Stimulated activated CD4-positive, alpha-beta T cell treated with anti-CD3 and anti-CD28 coated beads, TNF-alpha, amount 100 ng/mL, for 48 hours (primary cell): ENCODE measurements at places on chromosomes 13 and 19.

- DNase-seq, result no peak
Measured at GRCh38 chr13:69660155-69660554, 447.5 kb upstream of the ATXN8OS start.

GRCh38 chr19:5424192-5424973, 30.8 kb upstream of the ZNRF4 start:
- no peak for DNase-seq

- DNase-seq, result no peak
Measured at GRCh38 chr19:29088761-29089160, 124.2 kb downstream of the UQCRFS1 start.

GRCh38 chr13:95160112-95160906, 140.9 kb downstream of the ABCC4 start:
- no peak for DNase-seq

DNA sequence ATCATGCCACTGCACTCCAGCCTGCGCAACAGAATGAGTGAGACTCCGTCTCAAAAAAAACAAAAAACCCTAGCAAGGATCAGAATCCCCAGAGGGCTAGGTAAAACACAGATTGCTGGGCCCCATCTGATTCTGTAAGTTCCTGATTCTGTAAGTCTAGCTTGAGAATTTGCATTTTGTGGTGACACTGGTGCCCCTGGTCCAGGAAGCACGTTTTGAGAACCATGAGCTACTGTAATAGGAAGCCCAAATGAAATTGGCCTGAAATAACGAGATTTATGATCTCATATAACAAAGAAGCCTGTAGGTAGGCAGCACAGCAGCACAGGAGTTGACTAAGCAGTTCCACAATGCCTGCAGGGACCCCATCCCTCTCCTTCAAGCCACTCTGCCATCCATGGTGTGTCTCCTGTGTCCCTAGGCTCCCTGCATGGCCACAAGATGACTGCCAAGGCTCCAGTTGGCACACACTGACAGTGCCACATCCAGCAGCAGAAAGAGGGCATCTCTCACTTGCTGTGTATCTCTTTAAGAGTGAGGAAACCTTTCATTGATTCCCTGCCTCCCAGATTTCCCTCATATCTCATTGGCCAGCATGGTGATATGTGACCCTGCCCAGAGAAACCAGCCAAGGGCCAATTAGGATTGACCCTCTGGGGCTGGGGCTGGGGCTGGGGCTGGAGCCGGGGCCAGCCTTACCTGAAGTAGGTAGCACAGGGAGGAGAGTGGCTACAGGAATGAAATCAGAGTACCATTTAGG, 21.7 kb downstream of the SIPA1L3 start:
- DNase-seq, result no peak

GRCh38 chr13:113996912-113997745, 23.3 kb upstream of the C13orf46 start:
- no peak for DNase-seq

DNA sequence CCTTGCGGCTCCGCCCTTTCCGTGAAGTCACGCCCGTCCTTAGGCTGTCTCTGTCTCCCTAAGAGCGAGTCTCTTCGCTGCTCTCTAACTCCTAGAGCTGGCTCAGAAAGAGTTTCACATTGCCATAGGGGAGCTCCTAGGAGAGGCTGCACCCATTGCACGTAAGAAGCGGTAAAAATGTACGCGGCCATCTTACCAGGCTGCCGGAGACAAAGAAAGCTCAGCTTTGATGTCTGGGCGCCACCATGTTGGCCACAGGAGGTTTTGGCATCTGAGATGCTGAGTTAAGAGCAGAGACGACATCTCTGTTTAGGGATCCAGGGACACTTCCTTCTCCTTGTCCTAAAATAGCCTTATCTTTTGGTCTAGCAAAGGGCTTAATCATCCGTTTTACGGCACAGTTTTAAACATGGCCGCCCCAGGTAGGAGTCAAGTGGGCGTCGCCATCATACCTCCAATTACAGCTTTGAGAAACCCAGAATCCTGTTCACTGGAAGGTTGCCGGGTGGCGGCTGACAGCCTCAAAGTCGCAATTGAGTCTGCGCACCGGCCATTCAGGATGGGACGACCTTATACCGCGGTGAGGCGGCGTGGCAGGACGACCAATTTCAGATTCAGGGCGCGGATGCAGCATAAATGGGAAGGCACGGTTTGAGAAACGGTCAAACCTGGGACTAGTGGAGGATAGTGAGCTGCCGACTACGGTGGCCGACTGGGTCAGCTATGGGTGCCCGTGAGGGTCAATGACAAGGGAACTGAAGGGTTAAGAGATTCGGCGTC, at the start of gene ZNF793:
Gene ZNF793, plus strand, starts transcription at position 553 of the 780 bp plus-strand sequence. CDS start 16,501 bp downstream, outside the sequence.
- DNase-seq, result peak; percentile 47

DNA sequence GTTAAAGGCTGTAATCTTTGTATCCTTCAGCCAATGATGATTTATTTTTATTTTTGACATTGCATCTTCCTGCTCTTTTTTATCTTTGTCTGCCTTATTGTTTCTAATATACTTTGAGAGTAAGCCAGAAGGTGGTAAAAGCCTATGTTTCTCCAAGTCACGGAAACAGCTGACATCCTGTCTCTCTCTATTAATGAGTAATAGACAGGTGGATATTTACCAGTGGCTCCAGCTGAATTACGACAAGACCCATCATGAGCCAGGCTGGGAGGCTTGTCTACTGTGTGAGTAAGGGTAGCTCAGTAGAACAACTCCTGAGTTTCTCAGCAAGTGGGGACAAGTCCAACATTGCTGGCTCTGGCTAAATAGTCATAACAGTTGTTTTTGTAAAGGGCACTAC, 166.6 kb downstream of the NDFIP2 start:
- DNase-seq, result no peak

DNA sequence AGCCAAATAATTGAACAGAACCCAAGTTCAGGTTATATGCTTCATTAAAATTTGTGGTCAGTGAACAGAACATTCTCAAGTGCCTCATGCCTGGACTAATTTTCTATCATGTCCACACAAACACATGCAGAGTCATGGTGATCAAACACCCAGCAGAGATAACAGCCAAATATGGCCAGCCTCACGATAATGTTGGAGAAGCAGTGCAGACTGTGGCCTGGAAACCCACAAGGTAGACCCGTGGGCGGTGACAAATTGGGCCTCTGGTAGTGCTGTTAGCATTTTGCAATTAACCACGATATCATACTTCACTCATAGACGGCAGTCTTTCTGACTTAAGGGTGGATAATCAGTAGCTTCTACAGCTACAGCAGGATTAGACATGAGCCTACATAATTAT, 35.0 kb upstream of the VWA8 start:
- DNase-seq, result peak; percentile 29

GRCh38 chr19:5006201-5006600, 37.3 kb downstream of the KDM4B start:
- no peak for DNase-seq

- DNase-seq, result no peak
Measured at GRCh38 chr19:2627319-2627829, 75.1 kb downstream of the GNG7 start.

DNA sequence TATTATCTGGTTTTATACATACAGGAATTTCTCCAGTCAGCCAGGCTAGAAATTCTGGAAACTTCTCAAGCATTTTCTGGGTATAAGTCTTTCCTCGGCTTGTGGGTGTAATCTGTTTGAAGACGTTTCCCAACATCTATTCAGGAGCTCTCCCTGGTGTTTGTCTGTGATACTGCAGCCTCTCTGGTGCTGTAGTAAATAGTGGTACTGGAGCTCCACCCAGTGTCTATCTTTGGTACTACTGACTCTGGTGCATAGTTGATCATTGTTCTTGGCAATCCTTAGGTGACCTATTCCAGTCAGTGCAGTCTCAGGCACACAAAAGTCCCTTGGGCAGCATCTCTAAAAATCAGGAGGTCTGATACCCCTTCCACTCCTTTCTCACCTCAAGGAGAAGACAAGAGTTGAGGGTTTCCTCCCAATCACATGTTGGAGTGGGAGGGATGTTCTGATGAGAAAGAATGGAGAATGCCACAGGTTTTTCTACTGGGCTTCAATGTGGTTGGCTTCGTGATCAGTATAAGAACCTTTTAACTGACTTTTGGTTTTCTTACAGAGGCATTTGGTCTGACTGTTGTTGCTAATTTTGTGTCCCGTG, 115.5 kb downstream of the CYSLTR2 start:
- DNase-seq, result peak; percentile 83

DNA sequence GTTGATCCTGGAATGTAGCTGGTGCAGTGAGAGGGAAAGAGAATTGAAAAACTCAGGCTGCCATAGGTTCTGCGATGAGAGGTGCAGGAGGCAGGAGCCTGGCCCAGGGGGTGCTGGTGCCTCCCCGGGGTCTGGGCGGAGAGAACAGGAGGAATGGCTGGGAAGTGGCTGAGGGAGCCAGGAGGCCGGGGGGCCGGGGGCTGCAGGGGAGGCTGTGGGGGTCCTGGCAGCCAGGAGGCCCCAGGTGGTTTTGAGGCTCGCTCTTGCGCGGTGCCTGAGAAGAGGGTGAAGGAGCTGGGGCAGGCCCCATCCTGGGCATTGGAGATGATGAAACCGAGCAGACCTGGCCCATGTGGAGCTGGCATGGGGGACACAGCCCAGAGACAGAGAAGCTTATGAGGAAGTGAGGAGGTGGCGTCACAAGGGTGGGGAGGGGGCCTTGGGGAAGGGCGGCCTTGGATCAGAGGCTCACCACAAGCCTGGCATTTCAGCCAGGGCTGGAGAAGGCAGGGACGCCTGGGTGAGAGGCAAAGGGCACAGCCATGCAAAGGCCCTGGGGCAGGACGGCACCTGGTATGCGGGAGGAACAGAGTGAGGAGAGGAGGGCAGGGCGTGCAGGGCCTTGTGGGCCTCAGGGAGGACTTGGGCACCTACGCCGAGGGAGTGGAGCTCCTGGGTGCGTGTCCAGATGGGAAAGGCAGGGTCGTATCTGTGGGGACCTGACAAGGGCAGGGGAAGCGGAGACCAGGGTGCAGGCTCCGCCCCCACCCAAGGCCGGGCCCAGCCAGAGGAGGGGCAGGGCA, 1.3 kb upstream of the TEKTIP1 start:
- no peak for DNase-seq

DNA sequence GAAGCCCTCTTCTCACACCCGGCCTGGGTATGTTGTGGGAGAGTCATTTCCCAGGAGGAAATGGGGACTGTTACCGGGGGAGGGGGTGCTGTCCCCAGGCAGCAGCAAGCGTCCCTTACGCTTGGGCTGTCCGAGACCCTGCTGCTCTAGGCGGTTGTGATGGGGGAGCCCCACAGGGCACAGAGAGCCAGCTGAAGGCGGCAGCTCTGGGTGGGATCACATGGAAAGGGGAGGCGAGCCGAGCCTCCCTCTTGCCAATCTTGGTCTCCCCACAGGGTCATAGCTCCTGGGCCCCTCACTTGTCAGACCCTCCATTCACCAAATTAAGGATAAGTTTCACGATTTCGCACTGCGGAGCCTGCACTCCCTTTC, 22.0 kb downstream of the EPN1 start:
- DNase-seq, result no peak

DNA sequence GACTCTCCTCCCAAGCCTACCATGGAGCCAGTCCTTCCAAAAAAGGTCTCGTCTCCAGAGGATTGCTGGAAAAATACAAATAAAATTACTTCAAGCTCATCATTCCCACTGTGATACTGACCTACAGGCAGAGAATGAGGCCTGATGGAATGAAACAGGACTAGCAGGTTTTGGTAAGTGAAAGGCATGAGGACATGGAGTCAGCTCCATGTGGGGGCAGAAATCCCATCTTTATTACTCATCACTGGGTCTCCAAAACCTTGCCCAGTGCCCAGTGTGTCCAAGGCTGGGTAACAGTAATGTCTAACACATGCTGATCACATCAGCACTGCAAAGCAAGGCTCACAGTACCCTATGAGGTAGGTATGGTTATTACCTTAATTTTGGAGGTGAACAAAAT, 235.4 kb downstream of the DNAJC15 start:
- no peak for DNase-seq

DNA sequence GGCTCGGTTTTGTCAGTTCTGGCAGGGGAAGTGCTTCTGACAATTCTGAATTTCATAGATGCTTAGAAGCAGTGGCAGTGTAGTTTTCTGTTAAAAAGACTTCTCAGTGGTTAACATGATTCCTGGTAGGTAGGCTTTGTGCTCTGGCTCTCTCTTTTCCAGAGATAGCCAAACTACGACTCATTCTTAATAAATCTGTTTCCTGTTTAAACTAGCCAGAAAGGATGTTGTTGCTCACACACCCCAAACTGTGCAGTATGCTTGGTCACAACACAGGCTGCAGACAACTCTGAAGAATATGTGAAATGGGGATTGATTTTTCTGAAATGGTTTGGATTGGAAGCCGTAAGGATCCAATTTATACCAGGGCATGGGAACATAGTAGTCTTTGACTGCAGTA, 711.5 kb downstream of the PCDH17 start:
- DNase-seq, result no peak

DNA sequence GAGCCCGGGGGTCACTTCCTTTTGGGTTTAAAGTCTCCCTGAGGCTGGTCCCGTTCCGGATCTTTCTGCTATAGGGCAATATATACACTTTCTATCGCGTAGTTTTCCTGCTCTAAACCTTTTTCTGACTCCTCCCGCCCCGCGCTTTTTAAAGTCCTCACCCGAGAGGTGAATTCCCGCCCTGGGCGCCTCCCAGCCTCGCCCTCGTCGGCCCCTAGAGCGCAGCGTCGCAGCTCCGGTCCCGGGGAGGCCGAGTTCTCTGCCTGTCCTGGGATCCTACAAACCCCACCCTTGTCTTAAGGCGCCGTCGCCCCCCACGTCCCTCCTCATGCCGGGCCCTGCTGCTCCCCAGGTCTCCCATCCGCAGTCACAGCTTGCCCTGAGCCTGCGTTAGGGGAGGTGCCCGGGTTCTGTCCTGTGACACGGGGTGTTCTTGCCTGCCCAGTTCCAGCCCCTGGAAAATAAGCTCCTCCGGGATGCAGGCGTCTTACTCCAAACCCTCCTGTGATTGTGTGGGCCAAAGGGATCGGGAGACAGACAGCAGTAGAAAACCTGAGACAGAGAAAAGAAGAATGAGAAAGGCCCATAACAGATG, 491 bp downstream of the ZNF525 start:
- peak; percentile 36 for DNase-seq

- DNase-seq, result no peak
Measured at GRCh38 chr13:109667056-109667455, 119.3 kb downstream of the IRS2 start.

DNA sequence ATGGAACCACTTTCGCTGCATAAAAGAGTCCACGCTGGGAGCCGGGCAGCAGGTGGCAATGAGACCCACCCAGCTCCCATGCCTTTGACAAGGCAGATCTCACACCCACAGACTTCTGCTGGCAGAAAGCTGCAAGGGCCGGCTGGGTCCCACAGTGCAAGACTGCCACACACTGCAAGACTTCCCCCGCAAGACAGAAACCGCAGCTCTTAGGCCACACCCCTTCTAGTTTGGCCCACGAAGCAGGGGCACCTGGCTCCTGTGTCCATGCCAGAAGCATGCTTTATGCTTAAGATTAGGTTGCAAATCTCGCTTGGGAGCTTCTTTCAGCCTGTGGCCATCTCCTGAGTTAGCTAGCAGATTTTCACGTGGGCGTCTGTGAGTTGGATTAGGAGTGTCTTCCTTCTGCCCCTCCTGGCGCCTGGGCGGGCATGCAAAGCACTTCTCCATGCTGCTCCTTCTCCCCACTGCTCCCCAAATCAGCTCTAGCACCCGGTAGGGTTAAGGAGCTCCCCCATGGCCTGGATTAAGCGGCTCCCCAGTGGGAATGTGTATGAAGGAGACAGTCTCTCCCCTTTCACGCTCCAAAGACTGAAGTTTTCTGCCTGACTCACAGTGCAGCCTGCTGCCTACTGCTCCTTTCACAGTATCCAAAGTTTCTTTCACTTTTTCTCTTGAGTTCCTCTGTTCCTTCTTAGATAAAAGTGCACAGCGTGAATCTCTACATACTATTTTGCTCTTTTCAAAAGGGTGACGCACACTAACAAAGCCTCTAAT, 17.7 kb downstream of the GPC6 start:
- DNase-seq, result no peak

- DNase-seq, result no peak
Measured at GRCh38 chr19:23779645-23780044, 21.0 kb upstream of the ZNF681 start.
